Spleen (tissue), 13 donors: ENCODE measurements at places on chromosomes 11 and 22.

- DNase-seq, result peak; percentile 91
- H3K27ac ChIP-seq, result no peak within 1 kb of the TSS
- H3K4me1 ChIP-seq, result peaks cover 41% of the 10 kb centered on the region
- H3K4me3 ChIP-seq, result peak within 1 kb of the TSS; percentile 49
Observed at GRCh38 chr11:2443881-2444820, at the start of gene TRPM5. Gene TRPM5, minus strand, starts transcription at chr11:2444514. Its CDS starts 21,478 bp downstream, at chr11:2423036.

DNA sequence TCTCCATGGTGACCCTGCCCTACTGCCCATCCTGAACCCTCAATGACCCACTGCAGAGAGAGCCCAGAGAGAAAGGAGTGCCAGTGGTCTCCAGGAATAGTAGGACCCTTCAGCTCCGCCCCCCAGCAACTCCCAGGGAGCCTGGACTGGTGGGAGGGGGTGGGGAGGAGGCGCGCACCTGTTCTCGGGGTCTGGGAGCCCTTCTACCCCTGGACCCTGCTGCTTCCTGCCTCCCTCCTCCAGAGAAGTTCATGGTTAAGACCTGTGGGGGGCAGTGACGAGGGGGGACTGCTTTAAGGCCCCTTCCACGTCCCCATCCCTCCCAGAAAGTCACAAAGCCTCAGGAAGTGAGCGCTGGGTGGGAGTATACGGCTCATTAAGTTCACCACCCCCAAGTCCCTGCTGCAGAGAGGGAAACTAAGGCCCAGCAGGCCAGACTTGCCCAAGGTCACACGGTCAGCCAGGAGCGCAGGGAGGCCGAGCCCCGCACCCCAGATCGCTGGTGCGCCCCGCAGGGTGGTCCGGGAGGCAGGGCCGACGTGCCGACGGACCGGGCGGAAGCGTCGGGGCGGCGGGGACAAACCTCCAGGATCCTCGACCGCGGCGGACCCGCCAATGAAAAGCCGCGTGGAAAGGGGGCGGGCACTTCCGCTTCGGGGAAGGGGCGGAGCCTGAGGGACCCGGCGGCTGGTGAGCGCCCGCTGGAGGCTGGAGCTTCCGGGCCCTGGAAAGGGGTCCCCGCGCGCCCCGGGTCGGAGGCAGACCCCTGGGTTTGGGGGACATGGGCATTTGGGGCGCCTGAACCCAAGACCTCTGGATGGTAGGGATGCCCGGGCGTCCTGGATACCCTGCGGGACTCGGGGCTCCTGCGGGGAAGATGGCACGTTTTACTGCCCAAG, at the start of the genes NUDT22 and TRPT1:
NUDT22 (plus strand) TSS at position 667 of the 899 bp plus-strand sequence. CDS start 379 bp downstream, outside the sequence.
TRPT1 (minus strand) TSS at position 579 of the 899 bp plus-strand sequence; CDS start at position 253, 326 bp downstream.
- H3K27ac ChIP-seq, result peak within 1 kb of the TSS; percentile 98
- H3K4me1 ChIP-seq, result peaks cover 60% of the 10 kb centered on the region
- peak within 1 kb of the TSS; percentile 80 for H3K4me3 ChIP-seq

GRCh38 chr22:43182726-43183125, 4.2 kb downstream of the TTLL12 start:
- H3K4me1 ChIP-seq, result peaks cover 43% of the 10 kb centered on the region
- H3K36me3 ChIP-seq, result peaks cover 13% of the 10 kb centered on the region
- H3K27ac ChIP-seq, result no peak overlapping the region
- H3K4me3 ChIP-seq, result no peak overlapping the region
- no peak for DNase-seq

GRCh38 chr22:27130906-27131305, 473.5 kb downstream of the MIAT start:
- DNase-seq, result no peak
- H3K27me3 ChIP-seq, result no peaks in the 10 kb centered on the region
- no peaks in the 10 kb centered on the region for H3K36me3 ChIP-seq
- no peak overlapping the region for H3K27ac ChIP-seq
- no peak overlapping the region for H3K4me3 ChIP-seq
- peaks cover 38% of the 10 kb centered on the region for H3K4me1 ChIP-seq

GRCh38 chr22:38040953-38041759, 16.0 kb upstream of the PICK1 start:
- no peak overlapping the region for H3K4me3 ChIP-seq
- H3K27ac ChIP-seq, result no peak overlapping the region
- no peaks in the 10 kb centered on the region for H3K36me3 ChIP-seq
- no peaks in the 10 kb centered on the region for H3K27me3 ChIP-seq
- H3K4me1 ChIP-seq, result peaks cover 17% of the 10 kb centered on the region
- no peak for DNase-seq

GRCh38 chr22:36052505-36052941, 23.9 kb upstream of the RBFOX2 start:
- H3K4me3 ChIP-seq, result no peak overlapping the region
- peaks cover 20% of the 10 kb centered on the region for H3K27me3 ChIP-seq
- no peaks in the 10 kb centered on the region for H3K4me1 ChIP-seq
- no peak for DNase-seq
